ENCODE measurements at places on chromosomes 2 and 18. TPM values are rescaled to one million over a fixed set of nuclear protein-coding genes. Genes with fewer than 3 reads are reported as not detected.
A peak's percentile ranks its signal among the peaks of the same experiment; 100 is the strongest.

DNA sequence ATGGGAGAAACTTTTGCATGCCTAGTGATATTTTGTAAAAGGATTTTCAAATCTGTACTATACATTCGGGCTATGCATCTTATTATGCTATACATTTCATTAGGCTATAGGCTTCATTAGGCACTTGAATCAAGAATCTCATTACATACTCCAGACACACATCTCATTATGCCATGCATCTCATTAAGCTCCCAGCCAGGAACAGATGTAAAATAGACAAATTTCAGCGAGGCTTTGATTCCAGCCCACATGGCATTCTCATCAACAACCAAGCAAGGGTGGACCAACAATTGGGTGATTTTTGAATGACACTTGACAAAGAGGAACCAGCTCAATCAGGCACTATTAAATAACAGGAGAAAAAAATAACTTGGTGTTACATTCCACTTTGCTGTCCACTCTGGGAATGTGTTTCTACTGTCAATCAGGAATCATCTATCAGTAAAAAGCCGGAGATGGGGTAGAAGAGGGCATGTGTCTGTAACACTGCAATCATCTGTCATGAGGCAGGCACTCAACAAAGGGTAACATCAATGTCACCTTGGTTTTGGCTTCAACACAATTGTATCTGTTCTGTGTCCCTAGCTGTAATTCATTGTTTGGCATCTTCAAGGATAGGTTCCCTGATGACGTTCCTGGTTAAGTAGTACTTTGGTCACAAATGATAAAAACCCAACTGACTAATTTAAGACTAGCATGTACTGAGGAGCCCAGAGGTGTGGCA, 498.6 kb downstream of the EPHA4 start:
- no peak for DNase-seq

DNA sequence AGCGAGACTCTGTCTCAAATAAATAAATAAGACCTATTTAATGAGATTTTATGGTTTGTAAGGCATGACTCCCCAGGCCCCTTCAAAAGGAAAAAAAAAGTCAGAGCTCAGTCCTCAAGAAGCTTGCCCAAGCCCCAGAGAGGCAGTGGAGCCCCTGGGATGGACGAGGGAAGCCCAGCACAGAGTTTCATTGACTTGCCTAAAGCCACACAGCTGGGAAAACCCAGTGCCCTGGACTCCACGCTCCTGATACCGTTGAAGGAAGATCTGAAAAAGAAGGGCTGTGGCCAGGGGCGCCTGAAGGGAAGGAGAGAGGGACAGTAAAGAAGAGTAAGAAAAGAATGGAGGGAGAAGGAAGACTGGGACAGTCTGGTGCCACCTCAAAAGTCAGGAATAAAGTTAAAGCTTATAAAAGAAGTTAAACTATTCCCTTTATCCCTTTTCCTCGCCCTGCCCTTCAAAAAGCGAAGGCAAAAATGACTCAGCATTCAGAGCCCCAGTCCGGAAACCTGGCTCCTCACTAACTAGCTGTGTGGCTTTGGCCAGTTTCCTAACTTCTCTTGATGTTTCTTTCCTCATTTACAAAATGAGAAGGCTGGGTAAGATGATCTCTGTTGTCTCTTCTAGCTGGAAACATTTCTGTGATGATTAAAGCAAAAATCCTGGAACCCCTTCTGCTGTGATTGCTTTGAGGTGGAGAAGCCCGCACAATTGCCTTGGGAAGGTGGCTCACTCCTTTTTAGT, 46.7 kb downstream of the LYPD1 start:
- DNase-seq: peak; percentile 59

DNA sequence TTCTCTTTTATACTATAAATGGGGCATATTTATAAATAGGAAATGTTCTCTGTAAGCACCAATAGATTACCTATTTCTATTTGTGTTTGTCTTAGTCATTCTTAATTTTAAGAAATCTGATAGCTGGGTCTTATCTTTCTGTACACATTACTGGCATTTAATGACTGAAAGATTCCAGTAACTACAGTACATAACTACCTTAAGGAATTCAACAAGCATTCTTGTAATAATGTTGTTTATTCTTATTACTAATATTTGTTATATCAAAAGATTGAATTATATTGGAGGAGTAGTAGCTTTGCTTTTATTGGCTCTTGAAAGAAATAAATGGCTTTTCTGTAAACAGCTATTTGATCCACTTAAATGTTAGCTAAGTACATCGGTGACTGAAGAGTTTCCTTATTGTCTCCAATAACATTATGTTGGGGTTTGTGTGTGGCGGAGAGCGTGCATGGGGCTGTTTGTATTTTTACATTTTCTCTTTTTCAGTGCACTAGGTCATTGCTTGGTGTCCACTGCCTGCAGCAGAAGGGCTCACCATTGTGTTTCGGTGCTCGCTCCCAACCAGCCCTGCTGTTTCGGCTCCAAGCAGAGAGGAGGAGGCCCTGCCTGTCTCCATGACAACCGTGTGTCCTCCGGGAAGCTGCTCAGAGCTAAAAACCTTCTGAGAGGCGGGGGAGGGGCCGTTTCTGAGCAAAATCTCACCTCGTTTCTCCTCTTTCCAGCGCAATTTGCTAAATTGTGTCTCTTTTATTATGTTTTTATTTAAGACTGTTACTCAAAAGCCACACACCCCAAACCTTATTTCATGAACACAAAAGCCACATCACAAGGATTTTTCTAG, 112.5 kb upstream of the SLC38A11 start:
- DNase-seq: peak; percentile 83

DNA sequence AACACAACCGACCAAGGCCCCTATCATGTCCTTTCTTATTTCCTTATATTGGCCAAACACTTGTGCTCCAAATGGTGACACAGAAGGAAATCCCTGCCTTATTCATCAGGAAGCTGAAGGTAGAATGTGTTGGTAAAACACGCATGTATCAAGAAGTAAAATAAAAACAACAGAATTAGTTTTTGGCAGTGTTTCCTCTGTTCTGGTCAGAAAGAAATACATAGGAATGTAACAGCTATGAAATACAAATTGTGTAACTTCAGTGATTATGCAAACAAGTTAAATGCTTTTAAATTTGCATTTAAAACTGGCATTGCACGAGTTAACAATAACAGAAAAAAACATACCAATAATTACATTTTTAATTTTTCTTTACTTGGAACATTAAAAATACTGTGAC, 19.3 kb downstream of the ST6GAL2 start:
- DNase-seq: no peak

DNA sequence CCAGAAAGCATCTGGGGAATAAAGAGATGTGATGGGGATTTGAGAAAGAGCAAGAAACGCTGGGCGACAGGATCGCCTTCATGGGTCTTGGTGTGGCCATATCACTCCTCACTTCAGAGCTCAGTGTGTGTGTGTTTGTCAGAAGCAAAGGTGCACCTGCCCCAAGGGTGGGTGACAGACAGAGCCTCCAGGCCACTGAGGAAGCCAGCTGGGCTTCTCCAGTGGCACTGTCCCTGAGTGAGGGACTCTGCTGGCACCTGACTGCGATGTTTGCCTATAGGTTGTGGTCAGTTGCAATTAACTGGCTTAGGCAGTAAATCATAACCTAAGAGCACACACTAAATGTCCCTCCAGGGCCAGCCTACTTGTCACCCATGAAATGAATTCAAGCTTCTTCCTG, 23.5 kb upstream of the GNAL start:
- DNase-seq: no peak

DNA sequence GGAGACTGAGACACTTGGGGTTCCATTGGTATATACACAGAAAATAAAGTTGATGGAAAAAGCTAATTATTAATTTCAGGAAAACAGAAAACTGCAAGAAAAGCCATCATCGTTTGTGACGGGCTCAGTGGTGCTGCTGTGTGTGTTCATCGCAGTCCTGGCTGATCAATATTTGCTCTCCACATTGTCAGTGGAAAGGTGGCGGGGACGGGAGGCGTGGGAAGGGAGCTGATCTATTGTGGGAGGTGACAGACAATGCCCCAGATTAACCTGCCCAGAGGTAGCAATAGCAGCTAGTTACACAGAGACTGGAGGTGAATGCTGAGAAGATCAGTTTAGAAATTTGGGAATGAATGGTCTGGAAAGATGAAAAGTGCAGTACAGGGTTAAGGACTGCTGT, 50.0 kb upstream of the CTDP1 start:
- no peak for DNase-seq

DNA sequence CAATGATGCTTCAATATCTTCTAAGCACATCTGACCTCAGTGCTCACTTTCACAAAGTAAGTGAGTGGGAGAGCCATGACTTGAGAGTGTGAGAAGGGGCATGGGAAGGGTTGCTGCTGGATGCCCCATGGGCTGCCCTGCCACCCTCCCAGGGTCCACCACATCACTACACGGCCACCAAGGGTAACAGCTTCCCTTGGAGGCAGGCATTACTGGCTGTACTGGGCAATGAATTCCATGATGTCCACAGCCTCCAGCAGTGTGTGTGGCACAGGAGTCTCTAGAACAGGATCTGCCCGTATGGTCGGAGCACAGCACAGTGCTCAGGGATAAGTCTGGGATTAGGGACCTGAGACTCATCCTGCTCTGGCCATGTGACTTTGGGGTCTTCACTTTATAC, 481.0 kb upstream of the MYT1L start:
- no peak for DNase-seq

- no peak for DNase-seq
These were observed 810.3 kb upstream of the SALL3 start for GRCh38 chr18:78169174-78169864.

DNA sequence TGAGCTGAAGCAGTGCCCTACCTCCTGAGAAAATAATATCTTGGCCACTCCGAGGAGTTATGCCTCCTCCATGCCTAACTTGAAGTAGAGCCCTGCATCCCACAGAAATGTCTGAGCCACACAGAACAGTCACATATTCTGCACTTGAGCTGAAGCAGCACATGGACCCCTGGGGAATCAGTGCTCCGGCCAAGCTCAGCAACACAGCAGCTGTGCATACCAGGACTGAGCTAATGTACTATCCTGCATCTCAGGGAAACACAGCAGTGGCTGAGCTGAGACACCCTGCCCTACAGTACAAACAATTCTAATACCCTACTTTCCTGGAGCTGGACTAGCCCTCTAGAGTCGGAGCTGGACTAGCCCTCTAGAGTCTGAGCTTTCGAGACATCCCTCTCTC, 166.9 kb downstream of the ZNF516 start:
- peak; percentile 90 for DNase-seq

- DNase-seq: no peak
These were observed 82.8 kb upstream of the PIK3C3 start for GRCh38 chr18:41872206-41872605.

- DNase-seq: no peak
These were observed 45.6 kb upstream of the NRP2 start for GRCh38 chr2:205636549-205637319.

DNA sequence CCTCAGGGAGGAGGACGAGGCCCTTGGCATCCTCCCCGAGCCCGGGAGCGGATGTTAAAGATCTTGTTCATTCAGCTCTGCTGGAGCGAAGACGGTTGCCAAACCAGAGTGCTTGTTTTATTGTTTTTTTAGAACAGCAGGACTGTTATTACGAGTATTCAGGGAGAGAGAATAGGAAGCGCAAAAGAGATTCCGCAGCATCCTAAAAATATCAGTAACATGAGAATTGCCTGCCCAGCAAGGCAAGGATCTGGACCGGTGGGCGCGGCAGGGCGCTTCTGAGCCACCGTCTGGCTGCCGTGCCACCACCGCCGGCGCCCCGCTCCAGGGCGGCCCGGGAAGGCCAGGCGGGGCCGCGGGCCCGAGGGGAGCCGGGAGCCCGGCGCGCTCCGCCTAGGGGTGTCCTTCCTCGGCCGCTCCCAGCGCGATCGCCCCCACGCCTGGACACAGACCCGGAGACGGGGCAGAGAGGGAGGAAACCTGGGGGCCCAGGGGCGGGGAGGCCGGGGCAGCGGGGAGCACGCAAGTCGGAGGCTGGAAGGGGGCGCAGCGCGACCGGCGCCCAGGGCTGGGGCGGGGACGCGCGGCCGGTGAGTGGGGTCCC, 843 bp downstream of the CYS1 start:
- peak; percentile 63 for DNase-seq

PJVK gene
- total RNA-seq: 2.8 TPM

NGEF gene
- total RNA-seq: 2.7 TPM

COQ10B gene
- total RNA-seq: 20.7 TPM

Measured in tongue (tissue), 3 donors.